AG09319 (cell line): ENCODE measurements at places on chromosomes 6 and 20.

GRCh38 chr6:1079525-1079924, 232.4 kb upstream of the FOXQ1 start:
- no peak for DNase-seq

DNA sequence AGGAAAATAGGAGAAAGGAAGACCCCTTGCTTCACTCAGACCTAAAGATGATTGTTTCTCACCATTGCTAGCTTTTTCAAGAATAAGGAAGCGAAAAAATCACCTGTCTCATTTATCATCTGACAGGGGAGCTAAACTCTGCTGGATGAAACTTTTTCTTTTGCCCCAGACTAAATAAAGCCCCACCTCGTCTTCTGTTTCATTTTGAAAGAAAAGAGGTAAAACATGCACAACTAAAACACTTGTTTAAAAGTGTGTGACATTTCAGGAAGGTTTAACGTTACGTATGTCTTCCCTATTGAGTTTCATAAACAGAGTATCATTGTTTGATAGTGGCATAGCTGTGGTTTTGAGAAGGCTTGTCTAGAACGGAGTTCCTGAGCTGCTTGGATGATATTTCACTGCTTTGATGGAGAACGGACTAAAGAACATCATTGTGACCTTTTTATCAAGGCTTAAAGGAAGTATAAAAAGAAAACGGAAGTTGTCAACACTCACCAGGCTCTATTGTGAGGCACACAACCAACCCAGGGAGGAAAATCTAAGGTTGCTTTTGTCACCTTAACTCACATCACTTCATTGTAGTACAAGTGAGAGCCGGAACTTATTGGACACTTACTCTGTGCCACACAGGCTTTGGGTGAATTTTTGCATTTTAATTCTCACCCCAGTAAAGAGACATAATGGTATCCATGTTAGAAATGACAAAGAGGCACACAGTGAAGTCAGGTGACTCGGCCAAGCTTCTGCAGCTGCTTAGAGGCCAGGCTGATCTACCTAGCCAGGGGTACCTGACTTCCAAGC, 29.5 kb downstream of the TSHZ2 start:
- no peak for DNase-seq

GRCh38 chr6:110270165-110270564, 88.0 kb downstream of the METTL24 start:
- DNase-seq = no peak

DNA sequence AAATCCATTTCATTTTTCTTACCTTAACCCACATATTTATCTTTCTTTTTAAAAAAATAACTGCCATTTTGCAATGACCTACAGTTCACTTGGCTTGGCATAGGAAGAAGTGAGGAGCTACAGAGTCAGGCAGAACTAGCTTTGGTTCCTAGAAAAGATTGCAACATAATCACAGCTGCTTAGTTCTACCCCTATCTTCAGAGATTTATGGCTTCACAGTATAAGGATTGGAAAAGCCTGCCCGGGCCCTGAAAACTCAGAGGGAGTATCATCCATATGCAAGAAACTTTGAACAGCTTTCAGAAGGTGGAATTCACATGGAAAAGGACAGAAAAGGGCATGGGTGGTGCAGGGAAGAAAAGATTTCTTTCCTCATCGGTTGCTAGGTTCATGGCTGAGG, 774.3 kb upstream of the CHD6 start:
- DNase-seq = no peak

GRCh38 chr6:30554404-30554803, 1.9 kb downstream of the GNL1 start:
- DNase-seq = no peak

DNA sequence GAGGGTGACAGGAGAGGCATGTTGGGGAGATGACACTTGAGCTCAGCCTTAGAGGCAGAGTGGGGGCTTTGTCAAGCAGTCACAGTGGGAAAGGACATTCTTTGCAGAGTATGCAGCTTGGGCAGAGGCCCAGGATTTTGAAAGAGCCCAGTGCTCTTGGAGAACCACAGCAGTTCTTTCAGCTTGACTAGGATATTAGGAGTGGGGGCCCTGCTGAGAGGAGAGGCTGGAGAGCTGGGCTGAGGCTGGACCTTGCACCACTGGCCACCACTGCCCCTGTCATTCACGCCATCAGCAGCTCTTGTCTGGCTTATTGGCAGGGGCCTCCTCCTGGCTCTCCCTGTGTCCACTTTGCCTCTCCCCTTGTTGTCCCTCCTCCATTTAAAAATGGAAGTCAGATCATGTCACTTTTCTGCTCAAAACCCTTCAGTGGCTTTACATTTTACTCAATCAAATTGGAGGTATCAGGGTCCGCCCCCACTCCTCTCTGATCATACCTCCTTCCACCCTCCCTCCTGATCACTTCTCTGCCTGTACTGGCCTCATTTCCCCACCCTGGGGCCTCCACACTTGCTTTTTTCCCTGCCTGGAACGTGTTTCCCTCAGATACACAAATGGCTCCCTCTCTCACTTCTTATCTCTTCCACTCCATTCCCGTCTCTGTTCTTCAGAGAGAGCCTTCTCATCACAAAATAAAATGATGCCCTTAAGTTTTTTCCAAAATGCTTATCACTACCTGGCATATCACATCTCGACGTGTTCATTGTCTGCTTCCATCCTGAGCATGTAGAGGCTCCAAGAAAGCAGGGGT, 10.5 kb downstream of the MANBAL start:
- no peak for DNase-seq

- no peak for DNase-seq
Measured at GRCh38 chr20:54063992-54064676, 6.3 kb downstream of the BCAS1 start.

GRCh38 chr6:168028181-168028580, 30.7 kb downstream of the KIF25 start:
- no peak for DNase-seq

- no peak for DNase-seq
Measured at GRCh38 chr6:139544701-139545057, 170.2 kb upstream of the CITED2 start.

DNA sequence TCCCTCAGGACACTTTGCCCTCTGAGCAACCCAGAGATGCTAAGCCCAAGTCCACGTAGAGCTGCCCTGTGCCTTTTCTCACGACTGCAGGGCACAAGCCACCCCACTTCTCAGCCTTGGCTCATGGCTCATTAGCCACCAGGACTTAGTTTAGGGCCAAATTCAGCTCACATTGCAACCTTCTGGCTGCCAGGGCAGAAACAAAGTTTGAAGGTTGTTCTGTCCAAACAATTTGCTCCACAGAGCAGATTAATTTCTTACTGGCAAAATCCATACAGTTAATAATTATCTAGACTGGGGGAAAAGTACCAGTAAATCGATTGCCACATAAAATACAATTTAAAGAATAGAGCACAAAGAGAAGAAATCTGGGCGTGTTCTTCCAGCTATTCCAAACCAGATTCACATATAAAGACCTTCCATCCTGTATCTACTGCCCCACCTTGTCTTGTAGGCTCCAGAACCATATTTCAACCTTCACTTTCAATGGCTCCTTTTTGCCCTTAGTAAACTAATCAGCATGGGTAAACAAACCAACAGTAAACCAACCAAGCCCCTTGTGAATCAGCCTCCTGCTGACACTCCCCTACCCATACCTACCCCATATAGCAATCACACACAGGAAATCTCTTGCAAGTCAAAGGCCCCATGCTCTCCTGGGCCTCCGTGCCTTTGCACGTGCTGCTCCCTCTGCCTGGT, 101.9 kb downstream of the QRSL1 start:
- no peak for DNase-seq

DNA sequence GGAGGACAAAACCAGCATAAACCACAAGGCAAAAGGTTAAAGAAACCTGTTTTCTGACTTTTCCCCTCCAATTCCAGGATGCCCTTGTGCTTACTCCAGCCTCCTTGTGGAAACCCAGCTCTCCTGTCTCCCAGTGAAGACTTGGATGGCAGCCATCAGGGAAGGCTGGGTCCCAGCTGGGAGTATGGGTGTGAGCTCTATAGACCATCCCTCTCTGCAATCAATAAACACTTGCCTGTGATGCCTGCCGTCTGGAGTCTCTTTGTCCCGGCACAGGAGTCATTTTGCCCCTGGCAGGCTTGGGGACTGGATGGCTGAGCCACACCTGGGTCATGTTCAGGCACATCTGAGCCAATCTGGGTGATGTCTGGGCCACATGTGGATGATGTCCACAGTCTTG, 26.6 kb downstream of the BPIFB1 start:
- DNase-seq = no peak

- no peak for DNase-seq
Measured at GRCh38 chr6:111276736-111277135, 189.4 kb downstream of the SLC16A10 start.

- no peak for DNase-seq
Measured at GRCh38 chr6:63476302-63476701, 96.0 kb upstream of the LOC128125822 start.

DNA sequence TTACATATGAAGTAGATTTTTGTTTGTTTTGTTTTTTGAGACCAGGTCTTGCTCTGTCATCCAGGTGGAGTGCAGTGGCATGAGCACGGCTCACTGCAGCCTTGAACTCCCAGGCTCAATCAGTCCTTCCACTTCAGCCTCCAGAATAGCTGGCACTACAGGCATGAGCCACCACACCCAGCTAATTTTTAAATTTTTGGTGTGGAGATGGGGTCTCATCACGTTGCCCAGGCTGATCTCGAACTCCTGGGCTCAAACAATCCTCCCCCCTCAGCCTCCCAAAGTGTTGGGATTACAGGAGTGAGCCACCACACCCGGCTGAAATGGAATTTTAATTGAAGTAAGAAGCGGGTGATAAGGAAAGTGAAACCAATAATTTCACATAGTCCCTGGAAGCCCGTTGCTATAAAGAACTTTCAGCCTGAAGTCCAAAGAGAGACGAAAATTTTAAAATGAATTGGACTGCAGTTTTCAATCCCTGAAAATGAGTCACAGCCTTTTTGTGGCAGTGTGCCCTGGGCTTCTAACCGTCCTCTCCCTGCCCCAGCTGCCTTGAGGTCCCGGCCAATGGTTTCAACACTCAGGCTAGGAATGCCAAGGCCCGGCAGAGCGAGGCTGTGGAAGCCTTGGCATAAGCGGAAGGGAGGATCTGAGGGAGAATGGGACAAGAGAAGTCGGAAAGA, 757 bp downstream of the RAET1E start:
- peak; percentile 88 for DNase-seq

GRCh38 chr20:46030284-46031013, 1.4 kb downstream of the SLC12A5 start:
- no peak for DNase-seq

GRCh38 chr6:43277643-43278523, 20.2 kb upstream of the SLC22A7 start:
- DNase-seq = no peak

DNA sequence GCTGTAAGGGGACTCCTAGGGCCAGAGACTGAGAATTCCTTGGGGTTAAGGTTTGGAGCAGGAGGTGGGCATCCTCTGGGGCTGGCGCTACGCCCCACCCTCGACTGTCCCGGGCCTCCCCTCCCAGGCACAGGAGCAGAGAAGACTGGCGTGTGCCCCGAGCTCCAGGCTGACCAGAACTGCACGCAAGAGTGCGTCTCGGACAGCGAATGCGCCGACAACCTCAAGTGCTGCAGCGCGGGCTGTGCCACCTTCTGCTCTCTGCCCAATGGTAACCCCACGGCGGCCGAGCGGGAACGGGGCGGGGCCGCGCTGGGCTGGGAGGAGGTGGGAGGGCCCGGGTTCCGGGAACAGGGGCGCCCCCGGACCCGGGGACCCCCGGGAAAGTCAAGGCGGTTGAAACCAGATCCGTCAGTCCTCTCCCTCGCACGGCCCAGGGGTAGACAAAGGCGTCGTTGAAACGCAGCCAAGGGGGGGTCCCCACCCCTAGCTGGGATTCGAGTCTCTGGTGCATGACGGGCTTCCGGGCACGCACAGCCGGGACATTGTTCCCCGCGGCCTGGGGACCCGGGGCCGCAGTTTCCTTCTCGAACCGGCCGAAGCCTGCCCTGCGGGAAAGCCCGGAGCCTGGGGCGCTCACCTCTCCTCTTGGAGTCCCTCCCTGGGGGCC, 844 bp downstream of the WFDC2 start:
- no peak for DNase-seq

GRCh38 chr6:137903933-137904821, 37.1 kb downstream of the TNFAIP3 start:
- DNase-seq = no peak
